Activated CD8-positive, alpha-beta memory T cell treated with anti-CD3 and anti-CD28 coated beads for 4 hours (primary cell): ENCODE measurements at places on chromosomes 16 and 17.
A peak's percentile ranks its signal among the peaks of the same experiment; 100 is the strongest.

GRCh38 chr17:79776376-79777119 lies 1.4 kb upstream of the CBX2 start:
- DNase-seq: no peak

DNA sequence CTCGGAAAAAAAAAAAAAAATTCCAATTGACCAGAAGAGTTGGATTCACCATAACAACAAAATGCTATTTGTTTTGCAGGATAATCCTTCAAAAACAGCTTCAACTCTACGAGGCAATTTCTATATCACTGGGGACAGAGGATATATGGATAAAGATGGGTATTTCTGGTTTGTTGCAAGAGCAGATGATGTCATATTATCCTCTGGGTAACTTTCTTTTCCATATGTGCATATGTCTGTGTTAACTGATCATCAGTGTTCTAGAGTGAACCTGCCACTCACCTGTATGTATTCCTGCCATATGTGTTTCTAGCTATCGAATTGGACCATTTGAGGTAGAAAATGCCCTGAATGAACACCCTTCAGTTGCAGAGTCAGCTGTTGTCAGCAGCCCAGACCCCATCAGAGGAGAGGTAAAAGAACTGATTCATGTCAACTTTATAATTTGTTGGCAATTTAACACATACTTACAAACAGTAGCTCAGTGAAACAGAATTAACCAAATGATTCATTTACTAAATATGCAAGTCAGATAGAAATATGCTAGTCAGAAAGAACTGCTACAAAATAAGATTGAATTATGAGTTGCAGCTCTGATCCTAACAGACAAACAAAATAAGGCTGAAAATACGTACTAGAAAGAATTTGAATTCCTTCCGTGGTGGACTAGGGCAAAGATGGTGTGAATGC lies 14.2 kb downstream of the ERI2 start:
- DNase-seq: no peak

GRCh38 chr16:25771812-25772568 lies 80.2 kb downstream of the HS3ST4 start:
- no peak for DNase-seq

GRCh38 chr16:86665319-86665675 lies 86.9 kb downstream of the FOXL1 start:
- DNase-seq: no peak

GRCh38 chr17:46915596-46915995 lies 7.4 kb upstream of the GOSR2 start:
- no peak for DNase-seq

DNA sequence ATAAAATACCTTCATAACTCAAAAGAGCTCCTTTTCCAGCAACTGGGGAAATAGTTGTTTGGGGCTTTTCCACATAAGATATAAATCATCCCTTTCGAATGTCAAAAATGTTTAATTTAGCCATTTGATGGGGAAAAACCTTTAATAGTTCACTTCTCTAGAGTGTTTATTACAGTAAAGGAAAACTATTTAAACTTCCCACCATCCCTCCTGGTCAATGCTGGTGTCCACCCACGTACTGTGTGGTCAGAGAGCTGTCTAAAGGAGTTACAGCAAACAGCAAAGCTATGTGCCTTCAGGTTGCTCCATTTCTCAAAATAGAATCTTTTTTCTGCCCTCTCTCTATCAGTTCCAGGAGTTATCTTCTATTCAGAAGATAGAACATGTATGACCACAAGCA lies 33.5 kb downstream of the KANSL1 start:
- DNase-seq: no peak

DNA sequence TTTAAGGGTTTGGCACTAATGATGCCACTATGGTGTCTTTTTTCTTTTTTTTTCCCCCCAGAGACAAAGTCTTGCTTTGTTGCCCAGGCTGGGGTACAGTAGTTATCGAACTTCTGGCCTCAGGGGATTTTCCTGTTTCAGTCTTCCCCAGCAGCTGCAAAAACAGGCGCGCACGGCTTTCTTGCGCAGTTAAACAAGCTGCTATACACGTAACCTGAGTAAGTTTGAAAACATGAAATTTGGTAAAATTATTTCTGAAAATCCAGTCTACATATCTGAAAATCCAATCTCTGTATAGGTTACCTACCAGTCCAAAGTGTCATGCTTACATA lies 11.8 kb downstream of the TEX14 start:
- DNase-seq: no peak

DNA sequence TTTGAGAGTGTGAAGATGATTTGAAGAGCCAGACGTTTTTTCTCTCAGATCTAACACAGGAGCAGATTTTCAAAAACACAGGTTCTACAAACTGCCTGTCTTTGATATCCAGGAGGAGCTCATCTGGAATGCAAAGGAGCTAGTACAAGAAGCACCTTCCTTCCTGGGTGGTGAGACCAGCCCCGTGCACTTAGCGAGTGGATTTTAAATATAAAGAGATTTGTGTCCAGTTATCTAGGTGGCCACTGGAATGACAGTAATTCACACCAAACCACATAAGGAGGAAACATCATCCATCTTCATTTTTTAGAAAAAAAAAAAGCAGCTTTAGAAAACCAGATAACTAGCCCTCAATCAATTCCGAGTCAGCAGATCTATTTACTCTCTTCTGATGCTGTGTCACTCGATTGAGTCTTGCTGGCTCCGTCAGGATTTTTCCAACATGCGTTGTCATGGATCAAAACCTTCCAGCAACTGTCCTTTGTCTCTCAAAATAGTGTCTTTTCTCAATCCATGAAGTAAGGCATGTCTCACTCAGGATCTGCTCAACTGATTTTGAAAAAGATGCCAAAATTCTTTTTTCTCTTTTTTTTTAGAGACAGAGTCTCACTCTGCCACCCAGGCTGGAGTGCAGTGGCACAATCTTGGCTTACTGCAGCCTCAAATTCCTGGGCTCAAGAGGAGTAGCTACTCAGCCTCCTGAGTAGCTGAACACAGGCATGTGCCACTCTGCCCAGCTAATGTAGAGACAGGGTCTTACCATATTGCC lies 451.2 kb upstream of the PSMD7 start:
- no peak for DNase-seq

- no peak for DNase-seq
Measured at GRCh38 chr16:17585449-17586074, 114.8 kb upstream of the XYLT1 start.

DNA sequence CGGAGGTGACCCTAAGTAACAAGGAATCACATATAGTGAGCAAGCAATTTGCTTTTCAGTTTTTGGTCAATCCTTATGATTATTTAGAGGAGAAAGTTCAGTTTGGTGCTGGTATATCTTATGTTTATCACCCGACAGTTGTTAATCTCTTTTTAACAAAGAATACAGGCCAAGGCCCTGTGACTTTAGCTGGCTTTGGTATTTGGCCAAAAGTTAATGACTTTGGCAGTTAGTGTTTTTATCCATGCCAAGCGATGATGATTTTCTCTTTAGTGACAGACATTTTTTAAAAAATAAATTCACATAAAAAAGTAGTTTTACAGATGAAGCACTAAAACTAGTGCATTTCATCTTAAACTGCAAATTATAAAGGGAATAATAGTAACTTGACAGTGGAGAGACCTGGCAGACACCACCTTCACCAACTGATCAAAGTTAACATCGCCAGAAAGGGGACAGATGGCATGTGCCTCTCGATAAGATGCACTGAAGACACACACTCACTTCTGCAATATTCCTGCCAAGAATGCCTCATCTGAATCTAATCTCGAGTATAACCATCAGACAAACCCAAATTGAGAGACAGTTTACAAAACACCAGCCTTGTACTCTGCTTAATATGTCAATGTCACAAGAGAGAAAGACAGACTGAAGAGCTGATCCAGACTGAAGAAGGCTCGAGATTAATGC lies 6.9 kb downstream of the DEXI start:
- DNase-seq: no peak

GRCh38 chr16:86604436-86605193 lies 26.3 kb downstream of the FOXL1 start:
- peak; percentile 3 for DNase-seq

DNA sequence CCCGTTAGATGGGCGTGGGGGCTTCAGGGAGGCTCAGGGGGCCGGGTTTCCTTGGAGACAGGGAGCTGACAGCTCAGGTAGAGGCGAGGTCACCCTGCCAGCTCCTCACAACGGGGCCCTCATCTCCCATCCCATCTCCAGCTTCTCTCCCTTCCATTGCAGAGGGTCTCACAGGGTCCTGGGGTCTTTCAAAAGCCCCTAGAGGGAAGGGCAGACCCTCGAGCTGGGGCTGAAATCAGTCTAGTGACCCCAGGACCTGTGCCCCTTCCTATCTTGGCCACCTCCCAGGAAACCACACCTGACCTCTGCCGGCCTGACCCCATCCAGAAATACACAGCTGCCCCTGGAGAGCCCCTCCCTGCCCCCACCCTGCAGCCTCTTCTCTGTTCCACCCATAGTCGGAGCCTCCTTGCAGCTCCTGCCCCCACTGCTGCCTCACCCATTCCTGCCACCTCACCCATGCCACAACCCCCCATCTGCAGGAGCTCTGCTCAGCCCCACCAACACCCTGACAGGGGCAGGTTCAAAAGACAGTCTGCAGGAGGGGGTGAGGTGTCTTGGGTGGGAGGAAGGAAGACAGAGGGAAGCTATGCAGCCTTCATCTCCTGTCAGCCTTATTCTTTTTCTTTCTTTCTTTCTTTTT lies 23.4 kb downstream of the PIK3R5 start:
- no peak for DNase-seq

GRCh38 chr16:74726716-74727115 lies 26.1 kb upstream of the MLKL start:
- no peak for DNase-seq

DNA sequence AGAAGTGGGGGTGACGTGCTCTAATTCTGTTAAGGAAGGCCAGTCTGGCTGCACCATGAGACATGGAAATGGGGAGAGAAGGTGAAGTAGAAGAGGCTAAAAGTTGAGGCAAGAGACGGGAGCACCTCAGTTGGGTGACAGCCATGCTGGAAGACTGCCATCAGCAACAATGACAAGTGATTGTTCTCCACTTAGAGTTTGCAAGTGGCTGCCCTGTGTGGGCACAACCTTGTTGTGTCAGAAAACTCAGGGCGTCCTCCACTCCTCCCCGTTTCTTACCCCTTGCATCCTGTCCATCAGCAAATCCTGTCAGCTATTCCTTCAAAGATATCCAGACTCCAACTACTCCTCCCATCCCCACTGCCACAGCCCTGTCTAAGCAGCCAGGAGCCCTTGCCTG lies 17.6 kb downstream of the CES1 start:
- DNase-seq: no peak

- no peak for DNase-seq
Measured at GRCh38 chr16:8619671-8620370, 1.7 kb upstream of the METTL22 start.

- no peak for DNase-seq
Measured at GRCh38 chr16:9199311-9199710, 107.9 kb downstream of the HAPSTR1 start.

DNA sequence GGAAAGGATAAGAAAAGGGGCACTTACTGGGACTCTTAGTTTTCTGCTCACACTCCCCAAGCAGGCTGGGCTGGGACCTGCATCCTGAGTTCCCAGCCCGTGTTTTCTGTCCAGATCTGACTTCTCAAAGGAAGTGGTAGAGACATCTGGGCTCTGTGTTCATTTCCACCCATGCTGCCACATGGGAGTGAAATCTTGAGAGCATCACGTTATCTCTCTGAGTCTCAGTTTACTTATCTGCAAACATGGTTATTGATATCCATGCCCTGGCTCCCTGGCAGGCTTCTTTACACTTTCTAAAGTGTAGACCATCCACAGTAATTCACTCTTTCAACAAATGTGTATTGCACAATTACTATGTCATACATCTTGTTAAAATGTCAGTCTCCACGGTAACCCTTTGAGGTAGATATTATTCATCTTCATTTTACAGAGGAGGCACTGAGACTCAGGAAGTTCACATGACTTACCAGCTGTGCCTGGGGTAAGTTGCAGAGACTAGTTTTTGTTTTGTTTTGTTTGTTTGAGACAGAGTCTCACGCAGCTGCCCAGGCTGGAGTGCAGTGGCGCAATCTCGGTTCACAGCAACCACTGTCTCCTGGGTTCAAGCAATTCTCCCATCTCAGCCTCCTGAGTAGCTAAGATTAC lies 3.4 kb downstream of the ZNF688 start:
- peak; percentile 22 for DNase-seq

DNA sequence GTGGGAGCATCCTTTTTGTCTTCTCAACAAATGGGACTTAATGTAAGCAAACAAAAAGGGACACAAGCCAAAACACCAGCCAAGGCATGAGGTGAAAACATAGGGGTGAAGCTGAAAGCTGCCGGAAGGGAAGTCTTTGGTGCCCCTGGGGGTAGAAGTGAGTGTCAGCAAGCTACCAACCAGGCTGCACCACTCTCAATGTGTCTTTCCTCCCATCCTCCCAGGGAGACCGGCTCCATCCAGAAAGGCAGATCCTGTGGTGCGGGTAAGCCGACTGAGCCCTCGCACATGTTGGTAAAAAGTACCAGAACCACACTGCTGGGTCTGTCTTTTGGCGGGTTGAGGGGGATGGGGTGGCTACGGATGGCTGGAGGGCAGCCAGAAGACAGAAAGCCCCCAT lies 52.0 kb upstream of the SREBF1 start:
- DNase-seq: no peak

- no peak for DNase-seq
Measured at GRCh38 chr16:55668340-55669281, 12.8 kb downstream of the SLC6A2 start.

DNA sequence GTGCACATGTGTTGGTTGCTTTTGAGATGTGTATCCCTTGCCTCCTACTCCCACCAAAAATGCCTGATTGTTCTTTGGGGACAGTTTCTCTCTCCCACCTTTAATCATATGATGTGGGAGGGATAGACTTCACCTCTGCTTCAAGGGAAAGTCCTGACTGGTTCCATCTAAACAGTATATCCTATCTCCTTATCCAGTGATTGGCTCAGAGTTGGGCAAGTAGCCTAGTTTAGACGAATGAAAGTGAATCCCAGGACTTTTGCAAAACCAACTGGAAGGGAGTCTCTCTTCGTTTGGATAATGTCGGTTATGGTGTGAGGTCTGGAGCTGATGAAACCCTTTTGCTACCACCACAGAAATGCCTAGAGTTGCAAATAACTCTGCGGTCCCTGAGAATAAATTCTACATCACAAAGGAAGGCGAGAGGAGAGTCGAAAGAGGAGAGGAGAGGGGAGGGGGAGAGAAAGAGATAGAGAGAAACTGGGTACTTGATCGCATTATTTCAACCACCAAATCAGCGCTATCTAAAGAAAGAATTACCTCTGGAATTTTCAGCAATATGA lies 77.1 kb upstream of the SALL1 start:
- no peak for DNase-seq

DNA sequence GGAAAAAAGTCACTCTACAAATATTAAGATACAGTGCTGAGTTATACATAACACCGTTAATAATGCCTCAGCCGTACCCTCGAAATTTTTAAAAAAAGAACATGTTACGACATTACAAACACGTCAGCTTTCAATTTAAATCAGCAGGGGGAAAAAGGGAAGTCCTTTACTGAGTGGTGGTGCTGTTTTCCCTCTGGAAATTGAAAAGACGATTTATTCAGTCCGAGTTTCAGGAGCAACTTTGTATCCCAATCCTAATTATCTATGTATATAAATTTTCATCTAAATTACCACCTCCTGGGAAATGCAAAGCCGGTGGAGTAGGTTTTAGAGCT lies 1.3 kb downstream of the NETO2 start:
- DNase-seq: no peak

- DNase-seq: no peak
Measured at GRCh38 chr17:72887322-72887721, 205.2 kb downstream of the SLC39A11 start.
